ENCODE measurements at places on chromosomes 6 and 20. TPM values are rescaled to one million over a fixed set of nuclear protein-coding genes. Genes with fewer than 3 reads are reported as not detected.

The PTPN1 gene
- total RNA-seq: 51.9 TPM

The HEY2 gene
- not detected for total RNA-seq

The ABHD16B gene
- total RNA-seq: not detected

The KCNB1 gene
- not detected for total RNA-seq

The ZFAND3 gene
- 31.1 TPM for total RNA-seq

The GPR6 gene
- total RNA-seq: not detected

The MYB gene
- not detected for total RNA-seq

The TTBK1 gene
- not detected for total RNA-seq

The ADAM33 gene
- total RNA-seq: 0.04 TPM

The GSTA1 gene
- total RNA-seq: not detected

The BEND6 gene
- total RNA-seq: 1.2 TPM

The BPIFA1 gene
- not detected for total RNA-seq

The GPX5 gene
- total RNA-seq: not detected

The SOX18 gene
- not detected for total RNA-seq

The SLC16A10 gene
- not detected for total RNA-seq

The CAGE1 gene
- total RNA-seq: not detected

The C6orf141 gene
- 21.5 TPM for total RNA-seq

The MTFR2 gene
- 8.6 TPM for total RNA-seq

The IMPG1 gene
- total RNA-seq: not detected

The FHL5 gene
- not detected for total RNA-seq

The NKAIN4 gene
- total RNA-seq: 1.4 TPM

The FERMT1 gene
- total RNA-seq: 98.4 TPM

The CTCFL gene
- total RNA-seq: not detected

The PEX6 gene
- 28.0 TPM for total RNA-seq

The SAMD10 gene
- 3.0 TPM for total RNA-seq

The GTF3C6 gene
- total RNA-seq: 60.2 TPM

The AHCY gene
- 263 TPM for total RNA-seq

The LPIN3 gene
- 9.3 TPM for total RNA-seq

The SMLR1 gene
- not detected for total RNA-seq

The RHAG gene
- total RNA-seq: not detected

The SNPH gene
- 5.7 TPM for total RNA-seq

The CST4 gene
- total RNA-seq: not detected

The REM1 gene
- total RNA-seq: not detected

The COL11A2 gene
- 0.08 TPM for total RNA-seq

The PNRC1 gene
- 25.0 TPM for total RNA-seq

The HACE1 gene
- 5.7 TPM for total RNA-seq

The ARMH2 gene
- not detected for total RNA-seq

The IL17F gene
- not detected for total RNA-seq

The ACTL10 gene
- 3.4 TPM for total RNA-seq

All from hair follicular keratinocyte (primary cell).